ENCODE measurements at places on chromosomes 4 and X. TPM values are rescaled to one million over a fixed set of nuclear protein-coding genes. Genes with fewer than 3 reads are reported as not detected.

The CT47B1 gene
- not detected for total RNA-seq

The RNF175 gene
- total RNA-seq: 0.20 TPM

The RBBP7 gene
- 113 TPM for total RNA-seq

The PDE6B gene
- 2.1 TPM for total RNA-seq

The USP26 gene
- total RNA-seq: not detected

The GYPE gene
- total RNA-seq: 0.35 TPM

The GJB1 gene
- not detected for total RNA-seq

The GPR119 gene
- total RNA-seq: not detected
